ENCODE measurements at places on chromosomes 1 and 21. TPM values are rescaled to one million over a fixed set of nuclear protein-coding genes. Genes with fewer than 3 reads are reported as not detected.

APCS gene
- total RNA-seq: not detected

RGS1 gene
- total RNA-seq: not detected

AJAP1 gene
- total RNA-seq: not detected

GPR3 gene
- total RNA-seq: 0.65 TPM

NBPF12 gene
- 18.8 TPM for total RNA-seq

ECM1 gene
- total RNA-seq: 1.7 TPM

MAB21L3 gene
- total RNA-seq: 2.5 TPM

TMIGD3 gene
- not detected for total RNA-seq

SPRR2E gene
- not detected for total RNA-seq

VANGL1 gene
- 10.5 TPM for total RNA-seq

FAM177B gene
- not detected for total RNA-seq

C1QA gene
- not detected for total RNA-seq

CCDC18 gene
- 22.2 TPM for total RNA-seq

NR1I3 gene
- not detected for total RNA-seq

RBBP4 gene
- 179 TPM for total RNA-seq

CD52 gene
- total RNA-seq: not detected

CDK11A gene
- 43.8 TPM for total RNA-seq

ETNK2 gene
- 6.7 TPM for total RNA-seq

RAB25 gene
- total RNA-seq: 5.5 TPM

SON gene
- total RNA-seq: 303 TPM

APOBEC4 gene
- not detected for total RNA-seq

TFAP2E gene
- total RNA-seq: 0.30 TPM

All from MCF 10A (cell line).